ENCODE measurements at places on chromosomes 3 and 15.
A peak's percentile ranks its signal among the peaks of the same experiment; 100 is the strongest.

- DNase-seq = no peak
Measured at GRCh38 chr15:76172782-76173181, 113.0 kb downstream of the TMEM266 start.

DNA sequence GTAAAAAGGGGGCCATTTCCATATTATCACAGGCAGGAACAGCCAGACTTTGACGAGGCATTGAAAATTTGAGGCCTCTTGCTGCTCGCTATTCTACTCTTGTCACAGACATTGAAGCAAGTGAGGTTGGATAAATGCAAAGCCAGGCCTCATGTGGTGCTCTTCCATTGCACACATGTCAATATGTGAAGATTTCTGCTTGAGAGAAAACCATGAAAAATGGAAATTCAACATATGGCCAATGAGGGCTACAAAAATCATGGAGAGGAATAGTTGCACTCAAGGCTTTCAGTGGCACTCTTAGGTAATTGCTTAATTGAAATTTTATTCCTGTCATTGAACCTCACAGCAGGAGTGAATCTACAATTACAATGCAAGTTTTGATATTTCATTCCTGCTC, 185.6 kb upstream of the MBNL1 start:
- DNase-seq = peak; percentile 14

GRCh38 chr3:13901935-13902584, 22.2 kb upstream of the WNT7A start:
- DNase-seq = no peak

DNA sequence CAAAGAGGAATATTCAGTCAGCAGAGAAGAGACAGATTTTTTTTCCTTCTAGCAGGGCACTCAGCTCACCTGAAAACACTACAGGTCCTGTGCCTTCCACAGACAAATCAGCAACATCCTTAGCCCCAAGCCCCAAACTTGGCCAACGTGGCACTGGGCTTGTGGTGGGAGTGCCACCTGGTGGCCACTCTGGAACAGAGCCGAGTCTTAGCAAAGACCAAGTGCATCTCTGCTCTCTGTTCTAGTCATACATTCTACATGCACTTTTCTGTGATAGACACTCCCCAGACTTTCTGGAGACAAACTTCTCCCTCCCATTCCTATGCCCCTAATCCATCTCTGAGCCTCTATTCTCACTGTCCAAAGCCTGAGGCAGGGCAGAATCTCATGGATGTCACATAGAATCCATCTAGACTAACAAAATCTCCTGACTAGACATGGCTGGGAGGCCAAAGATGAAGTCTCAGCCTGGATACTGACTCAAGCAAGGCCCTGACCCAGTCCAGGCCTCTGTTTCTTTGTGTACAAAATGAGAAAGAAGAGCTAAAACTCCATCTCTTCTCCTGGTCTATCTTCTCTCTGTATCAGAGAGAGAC, 5.1 kb upstream of the SEMA7A start:
- peak; percentile 45 for DNase-seq

DNA sequence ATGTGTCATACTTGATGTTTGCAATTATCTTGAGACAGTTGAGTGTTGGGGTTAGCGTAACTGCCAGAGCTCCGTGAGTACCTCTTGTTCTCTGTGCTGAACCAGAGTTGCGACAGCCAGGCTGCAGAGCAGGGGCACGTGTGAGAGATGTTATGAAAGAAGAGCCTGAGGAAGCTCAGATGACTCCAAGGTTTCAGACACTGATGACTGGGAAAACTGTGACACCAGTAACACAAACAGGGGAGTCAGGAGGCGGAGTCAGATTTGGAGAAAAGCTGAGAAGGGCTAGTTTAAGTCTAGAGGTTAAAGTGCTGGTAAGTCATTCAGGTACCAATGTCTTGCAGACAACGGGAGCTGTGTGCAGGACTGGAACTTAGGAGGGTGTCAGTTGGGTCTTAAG, 45.0 kb downstream of the BLM start:
- DNase-seq = no peak

- DNase-seq = no peak
Measured at GRCh38 chr15:81297147-81297572, 26.8 kb downstream of the STARD5 start.

GRCh38 chr15:86834115-86834863, 754.6 kb downstream of the AGBL1 start:
- no peak for DNase-seq

GRCh38 chr15:90097475-90097874, 4.8 kb downstream of the IDH2 start:
- DNase-seq = no peak

GRCh38 chr15:56471440-56472069, 6.6 kb upstream of the MNS1 start:
- DNase-seq = no peak

DNA sequence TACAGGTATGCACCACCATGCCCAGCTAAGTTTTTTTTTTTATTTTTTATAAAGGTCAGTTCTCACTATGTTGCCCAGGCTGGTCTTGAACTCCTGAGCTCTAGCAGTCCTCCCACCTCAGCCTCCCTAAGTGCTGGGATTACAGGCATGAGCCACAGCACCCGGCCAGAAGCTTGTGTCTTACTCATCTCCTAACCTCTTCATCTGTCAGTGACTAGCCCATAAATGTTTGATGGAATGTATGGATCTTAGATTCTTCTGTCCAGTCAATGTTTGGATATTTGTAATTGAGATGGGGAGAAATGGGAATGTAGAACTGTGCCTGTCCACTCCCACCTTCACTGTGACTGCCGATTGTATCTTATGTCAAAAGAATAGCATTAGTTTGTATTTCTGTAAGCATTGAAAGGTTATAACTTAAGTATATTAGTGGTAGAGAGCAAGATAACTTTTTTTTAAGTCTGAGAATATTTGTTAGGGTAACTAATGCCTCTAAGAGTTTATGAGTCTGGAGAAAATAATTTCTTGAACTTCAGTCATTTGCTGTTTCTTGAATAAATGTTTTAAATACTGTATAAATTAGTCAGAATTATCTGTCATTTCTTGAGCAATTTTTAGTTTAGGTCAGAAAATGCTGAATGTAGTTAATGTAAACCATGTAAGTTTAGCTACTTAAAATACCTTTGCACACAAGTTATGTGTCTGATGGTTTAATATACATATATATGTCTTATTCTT, 215.3 kb upstream of the CGNL1 start:
- DNase-seq = no peak

DNA sequence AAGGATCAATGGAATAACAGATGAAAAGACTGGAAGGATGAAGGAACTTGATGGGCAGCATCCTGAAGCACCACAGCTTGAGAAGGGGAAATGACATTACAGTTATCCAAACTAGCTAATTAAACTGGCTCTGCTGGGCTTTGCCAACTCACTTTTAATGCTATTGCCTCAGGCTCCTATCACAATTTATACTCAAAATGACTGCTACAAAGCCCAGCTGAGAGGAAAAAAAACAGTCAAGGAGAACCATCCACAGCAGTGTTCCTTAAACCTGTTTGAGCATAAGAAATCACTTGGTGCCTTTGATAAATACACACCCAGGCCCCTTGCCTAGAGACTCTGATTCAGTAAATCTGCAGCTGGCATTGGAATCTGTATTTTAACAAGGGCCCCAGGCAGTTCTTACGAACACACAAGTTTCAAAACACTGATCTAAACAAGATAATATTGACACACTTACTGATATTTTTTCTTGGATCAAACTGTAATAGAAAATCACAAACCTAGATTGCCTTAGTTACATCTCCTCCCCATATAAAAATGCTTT, 85.8 kb downstream of the MB21D2 start:
- no peak for DNase-seq

- no peak for DNase-seq
Measured at GRCh38 chr3:194046531-194046930, 89.4 kb upstream of the HES1 start.

DNA sequence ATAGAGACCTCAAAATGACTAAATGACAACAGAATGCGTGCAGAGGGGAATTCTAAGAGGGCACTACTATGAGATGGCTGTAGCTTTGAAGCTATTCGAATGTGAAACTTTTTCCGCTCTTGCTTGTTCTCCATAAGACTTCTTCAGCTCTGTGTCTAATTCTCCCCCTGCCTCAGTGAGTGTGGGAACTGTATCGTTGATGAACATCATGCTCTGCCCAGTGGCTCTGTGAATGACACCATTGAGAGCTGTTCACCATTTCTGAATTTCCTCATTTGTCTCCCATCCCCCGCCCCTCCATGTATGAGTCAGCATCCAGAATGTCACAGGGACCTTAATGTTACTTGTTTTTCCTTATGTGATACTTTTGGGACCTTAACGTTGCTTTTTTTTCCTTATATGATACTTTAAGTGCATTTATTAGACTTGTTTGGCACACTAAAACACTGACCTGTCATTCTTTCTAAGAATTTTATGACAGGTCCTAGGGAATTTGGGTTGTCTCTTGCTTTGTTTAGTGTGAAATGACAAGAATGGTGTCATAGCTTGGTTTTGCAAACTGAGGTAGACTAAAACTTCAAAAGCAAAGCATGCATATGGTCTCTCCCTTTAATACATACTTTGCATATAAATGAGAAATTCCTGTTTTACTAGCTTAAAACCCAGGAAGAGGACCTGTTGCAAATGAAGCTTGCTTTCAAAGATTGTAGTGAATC, 99.6 kb downstream of the FNDC3B start:
- DNase-seq = peak; percentile 7

GRCh38 chr15:74317820-74318375, 49.5 kb downstream of the CYP11A1 start:
- DNase-seq = no peak

- peak; percentile 48 for DNase-seq
Measured at GRCh38 chr15:40421246-40422157, 15.9 kb downstream of the IVD start.

GRCh38 chr15:74873756-74874424, 725 bp upstream of the SCAMP2 start:
- DNase-seq = no peak

DNA sequence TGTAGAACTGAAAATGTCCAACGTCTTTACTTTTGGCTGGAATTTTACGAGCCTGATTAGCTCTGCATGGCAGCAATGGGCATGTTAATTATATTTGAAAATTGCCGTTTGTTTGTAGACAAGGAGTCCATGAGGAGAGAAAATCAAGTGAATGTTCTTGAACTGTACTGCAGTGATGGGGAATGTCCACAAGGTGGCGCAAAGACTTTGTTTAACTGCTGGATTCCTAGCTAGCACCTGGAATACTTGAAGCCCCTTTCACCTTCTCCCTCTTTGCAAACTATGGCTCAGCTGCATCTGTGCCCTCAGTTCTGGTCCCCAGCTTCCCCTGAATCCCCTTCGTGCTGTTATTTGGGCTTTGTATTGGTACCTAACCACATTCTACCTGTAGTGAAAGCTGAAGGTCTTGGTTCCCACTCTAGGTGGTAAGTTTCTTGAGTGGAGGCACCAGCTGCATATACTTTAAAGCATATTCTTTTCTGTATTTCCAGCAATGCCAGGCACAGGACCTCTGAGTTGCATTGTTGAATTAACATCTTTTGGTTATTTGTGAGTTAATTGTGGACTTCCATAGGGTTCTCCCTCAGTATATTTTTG, 25.3 kb downstream of the EXOG start:
- peak; percentile 33 for DNase-seq

DNA sequence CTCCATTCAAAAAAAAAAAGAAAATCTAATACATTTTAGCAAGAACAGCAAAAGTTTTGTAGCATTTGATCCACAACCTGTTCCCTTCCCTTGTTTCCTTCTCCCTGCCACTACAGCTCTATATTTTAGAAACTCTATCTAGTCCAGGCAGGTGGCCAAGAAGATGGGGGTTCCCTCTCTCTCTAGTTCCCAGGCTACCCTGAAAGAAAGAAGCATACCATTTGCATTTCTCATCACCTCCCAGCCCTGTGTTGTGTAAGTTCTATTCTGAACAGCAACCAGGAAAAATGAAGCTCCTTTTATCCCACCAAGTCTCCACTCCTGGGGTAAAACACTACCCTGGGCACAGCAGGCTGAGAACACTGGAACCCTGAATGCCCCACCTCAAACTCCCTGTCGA, 100.0 kb downstream of the PCCB start:
- no peak for DNase-seq

DNA sequence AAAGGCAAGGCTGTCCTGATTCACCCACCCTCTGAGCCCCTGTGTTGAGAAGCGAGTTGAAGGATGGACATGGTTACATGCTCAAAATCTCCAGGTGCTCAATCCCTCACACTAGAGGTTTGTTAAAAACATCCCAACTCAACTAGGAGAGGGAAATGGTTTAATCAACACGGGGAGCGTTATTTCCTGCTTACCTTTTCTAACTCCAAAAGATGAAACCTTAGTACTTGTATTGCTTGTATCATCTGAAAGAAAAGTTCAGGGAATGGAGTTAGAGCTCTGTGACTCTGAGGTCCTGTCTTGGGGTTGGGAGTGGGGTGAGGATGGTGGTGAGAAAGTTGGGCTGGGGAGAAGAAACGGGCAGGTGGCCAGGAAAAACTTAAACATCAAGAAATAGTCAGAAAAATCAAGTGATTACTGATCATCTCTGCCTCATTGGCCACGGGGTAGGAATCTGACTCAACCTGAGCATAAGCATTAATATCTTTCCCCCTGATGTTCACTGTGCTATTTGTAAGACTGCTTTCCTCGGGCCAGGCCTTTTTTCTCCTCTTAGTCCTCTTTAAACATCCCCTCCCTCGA, 5.9 kb downstream of the MEIS2 start:
- DNase-seq = no peak

GRCh38 chr15:48361685-48362084, 30.5 kb downstream of the DUT start:
- DNase-seq = no peak

- DNase-seq = no peak
Measured at GRCh38 chr3:197750858-197751737, 1.4 kb downstream of the FYTTD1 start.

DNA sequence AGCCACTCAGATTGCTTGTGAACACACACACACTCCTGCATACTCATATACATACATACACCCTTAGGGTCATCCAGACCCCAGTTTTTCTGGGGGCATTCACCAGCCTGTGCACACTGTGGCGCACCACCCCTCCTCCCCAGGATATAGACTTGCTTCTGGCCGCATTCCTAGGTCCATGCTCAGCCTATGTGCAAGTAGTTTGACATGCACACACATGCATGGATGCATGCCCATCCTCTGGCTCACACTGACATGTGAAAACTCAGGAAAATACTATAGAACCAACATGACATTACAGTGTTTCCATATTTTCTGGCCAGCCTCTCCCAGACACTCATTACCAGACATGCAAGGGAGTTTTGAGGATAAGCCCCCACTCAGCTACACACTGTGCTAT, 79.3 kb upstream of the POLG start:
- DNase-seq = no peak

DNA sequence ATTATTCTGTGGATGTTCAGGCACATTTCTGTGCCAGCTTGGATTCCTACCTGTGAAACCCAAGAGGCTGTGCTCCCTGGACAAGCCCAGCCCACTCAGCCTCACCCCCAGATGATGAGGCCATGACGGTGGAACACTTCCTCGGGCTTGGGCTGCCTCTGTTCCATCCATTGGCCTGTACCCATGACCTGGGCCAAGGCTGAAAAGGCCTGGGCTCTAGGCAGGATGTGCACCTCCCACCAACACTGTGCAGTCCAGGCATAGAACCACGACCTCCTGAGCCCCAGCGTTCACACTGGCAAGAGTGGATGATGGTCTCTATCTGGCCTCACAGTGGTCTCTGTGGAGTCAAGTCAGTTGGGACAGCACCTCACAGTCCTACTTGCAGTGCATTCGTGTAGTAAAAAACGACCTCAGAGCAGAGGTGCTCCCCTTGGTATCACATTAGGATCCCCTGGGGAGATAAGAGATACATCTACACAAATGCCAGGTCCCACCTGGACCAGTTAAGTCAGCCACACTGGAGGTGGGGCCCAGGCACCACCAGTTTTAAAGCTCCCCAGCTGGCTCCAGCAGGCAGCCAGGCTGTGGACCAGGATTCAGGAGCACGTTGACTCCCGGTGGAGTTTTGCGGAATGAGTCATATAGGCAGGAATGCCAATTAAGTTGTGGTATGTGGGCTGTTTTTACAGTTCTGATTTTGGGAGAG, 39.0 kb upstream of the IGF1R start:
- no peak for DNase-seq
